Stimulated activated CD4-positive, alpha-beta T cell treated with anti-CD3 and anti-CD28 coated beads, TNF-alpha, amount 100 ng/mL, for 1 hour (primary cell): ENCODE measurements at places on chromosomes 13 and 19.

DNA sequence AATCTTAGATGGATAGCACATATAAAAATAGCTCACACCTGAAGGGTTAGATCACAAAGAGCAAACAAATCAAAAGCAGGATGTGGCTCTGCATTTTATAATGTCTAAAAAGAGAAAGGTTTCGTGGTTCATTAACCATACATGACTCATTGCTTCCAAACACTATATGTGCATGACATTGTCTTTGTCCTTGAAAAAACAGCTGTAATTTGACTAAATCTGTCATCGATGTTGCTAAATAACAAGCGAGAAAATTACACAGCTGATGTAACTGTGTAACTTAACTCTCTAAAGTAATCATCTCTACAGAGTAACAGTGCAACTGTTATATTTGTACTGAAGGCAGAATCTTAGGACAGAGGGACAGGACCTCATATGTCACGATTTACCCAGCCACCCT lies 383.1 kb upstream of the GPC6 start:
- no peak for DNase-seq

- no peak for DNase-seq
Observed at GRCh38 chr19:45568732-45569131, 15.9 kb downstream of the OPA3 start.

GRCh38 chr19:10812196-10812595 lies 23.8 kb downstream of the TMED1 start:
- no peak for DNase-seq

DNA sequence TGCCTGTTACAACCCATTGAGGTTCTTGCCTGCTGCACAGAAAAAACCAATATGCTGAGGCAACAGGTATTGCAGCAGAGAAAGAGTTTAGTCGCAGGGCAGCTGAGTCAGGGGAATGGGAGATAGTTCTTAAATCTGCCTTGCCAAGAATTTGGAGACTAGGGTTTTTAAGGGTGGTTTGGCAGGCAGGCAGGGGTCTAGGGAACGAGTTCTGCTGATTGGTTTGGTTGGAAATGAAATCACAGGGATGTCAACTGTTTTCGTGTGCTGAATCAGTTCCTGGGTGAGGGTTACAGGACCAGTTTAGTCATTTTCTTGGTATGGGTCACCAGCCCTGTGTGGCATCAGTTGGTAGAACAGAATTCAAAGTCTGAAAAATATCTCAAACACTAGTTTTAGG lies 36.6 kb downstream of the PDS5B start:
- no peak for DNase-seq

- DNase-seq, result no peak
Observed at GRCh38 chr19:55647732-55648584, at the start of gene CCDC106. TSS of gene CCDC106 (plus strand) at chr19:55648212. CDS start at chr19:55649047, 835 bp downstream.

DNA sequence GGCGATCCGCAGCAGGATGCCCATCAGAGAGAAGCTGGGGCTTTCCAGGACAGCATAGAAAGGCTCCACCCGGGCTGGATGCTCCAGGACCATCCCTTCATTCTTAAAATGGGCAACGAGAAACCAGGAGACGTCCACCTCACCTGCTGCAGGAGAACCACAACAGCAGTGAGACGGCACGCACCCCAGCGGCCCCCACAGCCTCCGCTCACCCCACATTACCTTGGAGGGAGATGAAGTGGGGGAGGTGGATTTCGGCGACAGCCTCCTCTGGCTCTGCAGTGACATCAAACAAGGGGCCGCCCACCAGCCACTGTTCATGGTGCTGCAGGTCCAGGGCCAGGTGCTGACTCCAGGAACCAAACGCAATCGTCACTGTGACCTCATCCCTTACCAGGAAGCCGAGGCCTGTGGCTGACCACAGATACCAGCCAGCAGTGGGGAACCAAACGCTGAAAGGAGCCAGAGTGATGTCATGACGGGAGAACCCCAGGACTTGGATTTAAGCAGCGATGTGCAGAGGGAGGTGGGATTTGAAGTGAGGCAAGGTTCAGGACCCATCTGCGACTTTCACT lies 25.1 kb downstream of the CARD8 start:
- DNase-seq, result no peak

DNA sequence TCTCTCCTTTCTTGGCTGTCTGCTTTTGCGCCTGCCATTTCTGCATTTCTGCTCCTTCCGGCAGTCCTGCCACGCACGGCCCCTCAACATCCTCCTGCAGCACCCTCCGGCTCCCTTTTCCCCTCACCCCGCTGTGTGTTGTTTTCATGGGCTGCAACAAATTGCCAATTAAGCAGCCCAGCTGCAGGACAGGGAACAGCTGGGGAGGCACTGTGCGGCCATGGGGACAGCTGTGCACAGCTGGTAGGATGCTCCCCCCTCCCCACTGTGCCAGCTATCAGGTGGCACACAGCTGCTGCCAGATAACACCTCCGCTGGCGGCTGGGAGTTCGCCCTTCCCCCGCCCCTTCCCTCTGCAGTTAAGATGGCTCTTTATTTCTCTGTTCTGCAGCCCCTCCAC lies 25.4 kb downstream of the LYL1 start:
- DNase-seq, result no peak

DNA sequence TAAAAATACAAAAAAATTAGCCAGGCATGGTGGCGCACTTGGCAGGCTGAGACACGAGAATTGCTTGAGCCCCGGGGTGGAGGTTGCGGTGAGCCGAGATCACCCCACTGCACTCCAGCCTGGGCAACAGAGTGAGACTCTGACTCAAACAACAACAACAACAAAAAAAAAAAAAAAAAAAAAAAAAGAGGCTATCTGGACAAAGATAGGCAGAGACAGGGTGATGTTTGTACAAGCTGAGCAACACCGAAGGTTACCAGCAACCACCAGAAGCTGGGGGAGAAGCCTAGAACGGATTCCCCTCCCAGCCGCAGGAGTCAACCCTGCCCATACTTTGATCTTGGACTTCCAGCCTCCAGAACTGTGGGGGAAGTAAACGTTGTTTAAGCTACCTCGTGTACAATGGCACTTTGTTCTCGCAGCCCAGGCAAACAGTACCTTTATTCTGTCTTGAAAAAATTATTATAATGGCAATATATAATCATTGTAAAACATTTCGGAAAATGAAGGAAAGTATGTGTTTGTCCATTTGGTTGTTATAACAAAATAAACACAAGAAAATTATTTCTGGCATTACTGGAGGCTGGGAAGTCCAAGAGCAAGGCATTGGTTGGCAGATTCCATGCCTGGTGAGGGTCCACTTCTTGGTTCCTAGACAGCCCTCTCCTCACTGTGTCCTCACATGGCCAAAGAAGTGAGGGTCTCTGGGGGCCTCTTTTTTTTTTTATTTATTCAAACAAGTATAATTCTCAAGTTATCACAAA lies 39.8 kb upstream of the LATS2 start:
- DNase-seq, result no peak

- DNase-seq, result no peak
Observed at GRCh38 chr19:32519023-32519422, 62.0 kb upstream of the PDCD5 start.

DNA sequence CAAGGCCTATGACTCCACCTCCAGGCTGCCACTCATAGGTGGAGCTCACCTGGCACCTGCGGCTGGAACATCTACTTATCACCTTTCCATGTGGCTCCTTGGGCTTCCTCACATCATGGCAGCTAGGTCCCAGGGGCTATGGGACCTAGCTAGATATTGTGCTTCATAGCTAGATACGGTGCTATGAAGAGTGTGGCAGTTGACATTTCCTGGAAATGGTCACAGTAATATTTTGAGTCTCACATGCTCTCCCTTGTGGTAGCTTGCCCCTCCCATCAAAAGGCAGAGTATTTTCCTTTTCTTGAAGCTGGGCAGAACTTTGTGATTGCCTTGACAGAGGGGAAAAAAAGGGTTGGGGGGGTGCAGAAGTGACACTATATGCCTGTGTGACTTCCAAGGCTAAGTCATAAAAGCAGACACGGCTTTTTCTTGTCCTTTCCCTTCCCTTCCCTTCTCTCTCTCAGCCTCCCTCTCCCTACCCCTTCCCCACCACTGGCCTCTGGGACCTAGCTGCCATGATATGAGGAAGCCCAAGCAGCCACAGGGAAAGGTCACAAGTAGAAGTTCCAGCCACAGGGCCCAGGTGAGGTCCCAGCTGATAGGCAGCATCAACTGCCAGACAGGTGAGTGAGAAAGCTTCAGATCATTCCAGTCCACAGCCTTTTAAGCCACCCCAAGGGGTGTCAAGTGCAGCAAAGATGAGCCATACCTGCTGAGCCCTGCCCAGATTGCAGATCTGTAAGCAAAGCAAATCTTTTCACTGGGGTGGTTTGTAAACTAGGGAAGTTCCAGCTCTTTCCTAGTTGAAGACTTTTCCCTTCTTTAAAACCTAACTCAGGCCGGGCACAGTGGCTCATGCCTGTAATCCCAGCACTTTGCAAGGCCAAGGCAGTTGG lies 6.9 kb upstream of the HIF3A start:
- DNase-seq, result no peak

DNA sequence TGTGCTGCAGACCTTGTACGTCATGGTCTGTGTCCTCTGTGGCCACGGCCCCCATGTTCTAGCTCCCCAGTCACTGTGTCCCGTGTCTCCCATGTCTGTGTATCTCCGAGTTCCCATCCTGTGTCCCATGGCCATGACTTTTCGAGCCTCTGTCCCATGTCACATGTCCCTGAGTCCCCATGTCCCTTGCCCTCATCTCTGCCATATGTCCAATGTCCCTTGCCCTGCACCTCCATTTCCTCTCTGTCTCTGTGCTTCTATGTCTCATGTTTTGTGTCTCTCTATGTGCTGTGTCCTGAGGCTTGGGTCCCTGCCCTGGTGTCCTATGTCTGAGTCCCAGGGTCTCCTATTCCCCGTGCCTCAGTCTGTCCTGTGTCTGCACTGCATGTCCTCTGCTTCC lies 2.0 kb downstream of the ATP4A start:
- no peak for DNase-seq

DNA sequence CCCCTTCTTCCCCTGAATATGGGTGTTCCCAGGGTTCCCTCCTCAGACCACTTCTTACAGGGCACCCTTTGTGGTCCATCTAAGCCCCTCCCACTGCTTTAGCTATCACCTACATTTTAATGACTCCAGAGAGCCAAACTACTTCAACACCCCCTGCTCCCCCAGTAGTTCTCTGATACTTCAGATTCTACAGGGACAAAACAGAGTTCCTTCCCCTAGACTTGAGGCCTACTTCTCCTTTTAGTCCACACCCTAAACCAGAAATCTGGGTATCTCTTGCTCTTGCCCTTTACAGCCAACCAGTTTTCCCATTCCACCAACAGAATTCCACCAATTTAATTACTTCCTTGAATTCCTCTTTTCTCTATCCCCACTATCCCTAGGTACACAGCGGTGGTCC lies 107.2 kb downstream of the KCNRG start:
- DNase-seq, result no peak

- DNase-seq, result no peak
Observed at GRCh38 chr19:10007371-10008183, 2.7 kb downstream of the COL5A3 start.

- no peak for DNase-seq
Observed at GRCh38 chr13:39406688-39407087, 196.3 kb downstream of the LHFPL6 start.

- DNase-seq, result peak; percentile 26
Observed at GRCh38 chr13:24161010-24161775, 673 bp downstream of the SPATA13 start.

- DNase-seq, result no peak
Observed at GRCh38 chr13:79812070-79812850, 331.3 kb downstream of the NDFIP2 start.

DNA sequence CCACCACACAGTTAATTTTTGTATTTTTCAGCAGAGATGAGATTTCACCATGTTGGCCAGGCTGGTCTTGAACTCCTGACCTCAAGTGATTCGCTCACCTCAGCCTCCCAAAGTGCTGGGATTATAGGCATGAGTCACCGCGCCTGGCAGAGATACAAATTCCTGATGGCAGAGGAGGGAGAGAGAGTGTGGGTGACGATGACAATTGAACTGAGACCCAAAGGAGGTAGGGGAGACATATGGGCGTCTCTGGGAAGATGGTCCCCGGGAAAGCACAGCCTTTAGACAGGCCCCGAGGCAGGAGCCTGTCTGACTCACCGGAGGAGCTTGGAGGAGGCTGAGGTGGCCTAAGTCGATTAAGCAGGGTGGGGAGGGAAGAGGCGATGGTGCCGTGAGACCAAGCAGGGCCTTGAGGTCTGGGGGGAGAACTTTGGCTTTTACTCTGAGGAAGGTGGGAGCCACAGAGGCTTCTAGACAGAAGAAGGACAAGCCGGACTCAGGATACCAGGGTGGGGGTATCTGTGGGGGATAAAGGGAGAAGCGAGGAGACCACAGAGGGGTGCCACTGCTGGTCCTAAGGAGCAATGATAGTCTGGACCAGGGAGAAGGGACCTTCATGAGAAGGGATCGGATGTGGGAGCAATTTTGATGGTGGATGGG lies 38.2 kb downstream of the ARRDC2 start:
- no peak for DNase-seq

GRCh38 chr19:40594657-40595091 lies 6.5 kb upstream of the LTBP4 start:
- no peak for DNase-seq

GRCh38 chr13:44796597-44797490 lies 192.4 kb downstream of the NUFIP1 start:
- no peak for DNase-seq

GRCh38 chr19:1255186-1256161 lies 7.1 kb downstream of the MIDN start:
- DNase-seq, result no peak

DNA sequence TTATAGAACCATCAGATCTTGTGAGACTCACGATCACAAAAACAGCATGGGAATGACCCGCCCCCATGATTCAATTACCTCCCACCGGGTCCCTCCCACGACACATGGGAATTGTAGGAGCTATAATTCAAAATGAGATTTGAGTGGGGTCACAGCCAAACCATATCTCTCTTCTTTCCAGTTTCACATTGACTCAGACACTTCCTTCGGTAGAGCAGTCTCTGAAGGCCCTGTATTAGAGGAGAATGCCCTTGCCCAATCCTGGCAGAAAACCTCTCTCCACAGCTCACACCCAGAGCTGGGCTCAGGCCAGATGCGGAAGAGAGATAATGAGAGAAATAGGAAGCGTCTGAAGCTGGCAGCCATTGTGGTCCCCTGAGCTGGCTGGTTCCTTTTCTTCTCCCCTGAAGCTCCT lies 72.4 kb upstream of the CLDN10 start:
- no peak for DNase-seq

GRCh38 chr19:56689198-56689597 lies 17.6 kb upstream of the ZNF835 start:
- DNase-seq, result no peak

DNA sequence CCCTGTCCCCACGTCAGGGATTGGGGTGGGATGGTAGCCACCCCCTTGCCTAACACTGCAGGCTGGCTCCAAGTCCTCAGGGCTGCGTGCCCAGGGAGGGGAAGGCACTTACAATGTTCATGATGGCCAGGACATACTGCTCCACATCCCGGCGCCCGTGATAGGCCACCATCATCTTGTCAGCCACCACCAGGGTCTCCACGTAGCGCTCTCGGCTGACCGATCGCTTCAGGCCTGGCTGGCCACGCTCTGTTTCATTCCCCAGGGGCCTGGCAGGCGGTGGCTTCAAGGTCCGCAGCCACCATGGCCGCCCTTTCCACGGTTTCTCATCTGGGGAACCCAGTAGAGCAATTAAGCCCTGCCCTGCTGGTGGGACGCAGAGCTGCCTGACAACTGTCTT lies 9.7 kb downstream of the ADAMTS10 start:
- no peak for DNase-seq

GRCh38 chr13:42149136-42149535 lies 100.7 kb downstream of the DGKH start:
- DNase-seq, result no peak
